Tracheal epithelial cell (primary cell): ENCODE measurements at places on chromosomes 6 and 20. TPM values are rescaled to one million over a fixed set of nuclear protein-coding genes. Genes with fewer than 3 reads are reported as not detected.

The ZNF831 gene
- not detected in 2 replicates for total RNA-seq

The IP6K3 gene
- 0.24 TPM in 1 of 2 replicates, not detected in the other for total RNA-seq

The C20orf144 gene
- 0.24 TPM in 1 of 2 replicates, not detected in the other for total RNA-seq

The CYP24A1 gene
- 15.2 and 17.5 TPM in 2 replicates for total RNA-seq

The SNAI1 gene
- not detected in 2 replicates for total RNA-seq

The TRAPPC3L gene
- total RNA-seq = not detected in 2 replicates

The PTK7 gene
- 63.7 and 121 TPM in 2 replicates for total RNA-seq

The RTEL1 gene
- total RNA-seq = 2.8 and 5.3 TPM in 2 replicates

The CMTR1 gene
- total RNA-seq = 13.6 and 22.9 TPM in 2 replicates

The SPATA2 gene
- 0.96 and 1.1 TPM in 2 replicates for total RNA-seq

The DACT2 gene
- total RNA-seq = 0.72 and 1.7 TPM in 2 replicates

The SIM1 gene
- 0.72 TPM in 1 of 2 replicates, not detected in the other for total RNA-seq

The LY6G6D gene
- not detected in 2 replicates for total RNA-seq

The ADGB gene
- total RNA-seq = not detected in 2 replicates

The SYTL3 gene
- total RNA-seq = 0.85 and 6.5 TPM in 2 replicates

The PKIB gene
- 9.2 and 20.2 TPM in 2 replicates for total RNA-seq

The DEFB132 gene
- not detected in 2 replicates for total RNA-seq

The KCNK16 gene
- total RNA-seq = not detected in 2 replicates

The MLN gene
- total RNA-seq = not detected in 2 replicates

The MAP1LC3A gene
- 8.7 and 16.6 TPM in 2 replicates for total RNA-seq

The PDE10A gene
- total RNA-seq = under 0.01 and 4.8 TPM in 2 replicates

The TRIM31 gene
- 0.21 TPM in 1 of 2 replicates, not detected in the other for total RNA-seq

The TFAP2C gene
- 1.7 and 1.9 TPM in 2 replicates for total RNA-seq

The ANKRD66 gene
- total RNA-seq = not detected in 2 replicates

The BCAS1 gene
- total RNA-seq = not detected in 2 replicates

The PNPLA1 gene
- total RNA-seq = not detected in 2 replicates

The GLP1R gene
- total RNA-seq = not detected in 2 replicates

The FAM162B gene
- total RNA-seq = not detected in 2 replicates

The RBM24 gene
- under 0.01 and 0.96 TPM in 2 replicates for total RNA-seq

The HLA-DQA1 gene
- 0.24 TPM in 1 of 2 replicates, not detected in the other for total RNA-seq

The ETV7 gene
- 0.24 TPM in 1 of 2 replicates, not detected in the other for total RNA-seq

The ALDH8A1 gene
- total RNA-seq = 0.21 and 0.24 TPM in 2 replicates

The SLC16A10 gene
- total RNA-seq = not detected in 2 replicates

The SMOC2 gene
- 1.1 TPM in 1 of 2 replicates, not detected in the other for total RNA-seq
